Activated T-cell treated with anti-CD3 and anti-CD28 coated beads, Interleukin-2, amount 50 U/mL, for 72 hours (primary cell): ENCODE measurements at places on chromosomes 3 and 15. TPM values are rescaled to one million over a fixed set of nuclear protein-coding genes. Genes with fewer than 3 reads are reported as not detected.

Gene BOC
- total RNA-seq = 0.31 TPM

Gene HCN4
- not detected for total RNA-seq

Gene NAALADL2
- not detected for total RNA-seq

Gene FANCD2OS
- total RNA-seq = not detected

Gene ADAMTS7
- total RNA-seq = 1.5 TPM

Gene PFN2
- total RNA-seq = 3.2 TPM

Gene SMCO1
- not detected for total RNA-seq

Gene TMC3
- not detected for total RNA-seq

Gene BSN
- total RNA-seq = 0.17 TPM

Gene WNT5A
- 1.8 TPM for total RNA-seq

Gene ACOX2
- total RNA-seq = not detected

Gene MED12L
- total RNA-seq = 5.8 TPM

Gene UROC1
- total RNA-seq = not detected

GRCh38 chr3:60536420-60536819 is 714.8 kb downstream of the FHIT start:
- no peaks in the 10 kb centered on the region for H3K4me1 ChIP-seq
- no peak overlapping the region for H3K4me3 ChIP-seq
- H3K27ac ChIP-seq = no peak overlapping the region
- no peaks in the 10 kb centered on the region for H3K27me3 ChIP-seq
- H3K36me3 ChIP-seq = peaks cover 3% of the 10 kb centered on the region
- no peak for DNase-seq

GRCh38 chr3:194348354-194348753 is 2.8 kb downstream of the CPN2 start:
- H3K27me3 ChIP-seq = no peaks in the 10 kb centered on the region
- no peak overlapping the region for H3K4me3 ChIP-seq
- H3K27ac ChIP-seq = no peak overlapping the region
- H3K4me1 ChIP-seq = peaks cover 7% of the 10 kb centered on the region
- no peak for DNase-seq
- no peaks in the 10 kb centered on the region for H3K36me3 ChIP-seq

- H3K27me3 ChIP-seq = no peaks in the 10 kb centered on the region
- no peaks in the 10 kb centered on the region for H3K4me1 ChIP-seq
- H3K4me3 ChIP-seq = no peak overlapping the region
Observed at GRCh38 chr3:51311055-51311454, 74.0 kb upstream of the MANF start.

DNA sequence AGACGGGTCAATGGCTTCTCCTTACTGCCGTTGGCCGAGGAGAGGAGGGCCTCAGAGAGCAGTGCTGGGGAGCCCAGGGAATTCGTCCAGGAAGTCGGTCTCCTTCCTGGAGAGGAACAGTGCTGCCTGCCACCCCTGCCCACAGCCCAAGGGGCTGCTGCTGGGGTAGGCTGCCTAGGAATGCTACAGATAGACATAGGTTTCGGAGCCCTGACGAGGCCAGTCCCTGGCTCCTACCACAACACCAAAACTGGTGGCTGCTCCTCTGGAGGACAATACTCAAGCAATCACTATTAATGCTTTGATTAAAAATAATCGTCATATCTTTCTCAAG is 30.5 kb downstream of the ANP32A start:
- no peak for DNase-seq
- H3K36me3 ChIP-seq = peaks cover 11% of the 10 kb centered on the region
- H3K4me3 ChIP-seq = no peak overlapping the region
- peaks cover 77% of the 10 kb centered on the region for H3K4me1 ChIP-seq

- no peak for DNase-seq
- peaks cover 13% of the 10 kb centered on the region for H3K36me3 ChIP-seq
- H3K27me3 ChIP-seq = no peaks in the 10 kb centered on the region
- no peak overlapping the region for H3K4me3 ChIP-seq
- no peaks in the 10 kb centered on the region for H3K4me1 ChIP-seq
Observed at GRCh38 chr15:25703726-25704125, 159.4 kb downstream of the ATP10A start.

DNA sequence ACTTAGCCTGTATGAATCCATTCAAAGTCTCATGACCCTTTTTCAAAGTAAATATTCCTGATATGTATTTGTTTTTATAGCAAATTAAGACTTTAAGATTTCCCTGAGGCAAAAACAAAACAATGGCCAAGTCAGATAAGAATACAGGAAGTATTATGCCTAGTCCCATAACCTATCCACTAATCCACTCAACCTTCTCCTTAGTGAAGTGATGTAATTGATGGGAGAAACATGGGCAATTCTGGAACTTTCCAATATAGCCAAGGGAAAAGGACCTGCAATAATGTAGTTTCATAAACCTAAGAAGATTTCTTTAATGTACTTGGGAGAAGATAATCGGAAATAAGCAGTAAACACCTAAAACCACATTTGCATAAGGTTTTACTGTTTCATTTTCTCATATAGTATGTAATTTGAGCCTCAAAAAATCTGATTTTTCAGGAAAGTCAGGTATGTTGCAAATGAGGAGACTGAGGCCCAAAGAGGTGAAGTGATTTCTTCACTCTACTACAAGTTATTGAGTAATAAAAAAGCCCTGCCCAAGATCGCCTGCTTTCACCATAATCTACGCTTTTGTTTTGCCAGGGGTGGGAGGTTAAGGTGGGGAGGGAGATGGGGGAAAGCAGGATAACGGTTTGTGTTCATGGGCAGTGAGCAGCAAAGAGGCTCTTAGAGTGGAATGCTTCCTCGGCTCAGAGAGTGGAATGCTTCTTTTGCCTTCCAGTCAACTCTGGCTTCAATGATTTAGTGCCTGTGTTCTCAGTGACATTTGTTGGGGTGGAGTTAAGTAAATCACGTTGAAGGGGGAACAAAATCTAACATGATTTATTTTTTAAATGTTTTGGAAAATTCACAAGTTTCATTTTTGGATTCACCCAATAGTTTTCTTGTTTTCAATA is 95.0 kb upstream of the FNDC3B start:
- no peak overlapping the region for H3K27ac ChIP-seq
- no peak for DNase-seq
- H3K4me3 ChIP-seq = no peak overlapping the region
- peaks cover 23% of the 10 kb centered on the region for H3K27me3 ChIP-seq

GRCh38 chr15:36814708-36815107 is 235.3 kb downstream of the CDIN1 start:
- no peaks in the 10 kb centered on the region for H3K4me1 ChIP-seq
- no peaks in the 10 kb centered on the region for H3K27me3 ChIP-seq
- no peak overlapping the region for H3K4me3 ChIP-seq
- H3K27ac ChIP-seq = no peak overlapping the region
- DNase-seq = no peak
- no peaks in the 10 kb centered on the region for H3K36me3 ChIP-seq

DNA sequence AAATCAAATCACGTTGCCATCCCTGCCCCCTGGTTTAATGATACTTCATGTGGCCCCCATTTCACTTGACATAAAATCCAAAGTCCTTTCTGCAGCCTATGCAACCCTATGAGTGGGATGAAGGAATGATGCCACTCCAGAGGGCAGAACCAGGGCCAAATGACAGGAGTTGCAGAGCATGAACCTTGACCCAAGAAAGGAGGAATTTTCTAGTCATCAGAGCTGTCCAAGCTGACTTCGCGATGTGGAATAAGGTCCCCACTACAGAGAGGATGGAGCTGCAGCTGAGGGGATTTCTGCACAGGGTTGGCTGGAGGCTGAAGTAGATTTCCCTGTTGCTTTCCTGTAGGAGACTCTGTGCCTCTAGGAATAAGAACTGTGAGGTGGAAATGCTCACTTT is 15.8 kb upstream of the EPHB3 start:
- H3K36me3 ChIP-seq = no peaks in the 10 kb centered on the region
- DNase-seq = no peak
- H3K4me1 ChIP-seq = peaks cover 9% of the 10 kb centered on the region

DNA sequence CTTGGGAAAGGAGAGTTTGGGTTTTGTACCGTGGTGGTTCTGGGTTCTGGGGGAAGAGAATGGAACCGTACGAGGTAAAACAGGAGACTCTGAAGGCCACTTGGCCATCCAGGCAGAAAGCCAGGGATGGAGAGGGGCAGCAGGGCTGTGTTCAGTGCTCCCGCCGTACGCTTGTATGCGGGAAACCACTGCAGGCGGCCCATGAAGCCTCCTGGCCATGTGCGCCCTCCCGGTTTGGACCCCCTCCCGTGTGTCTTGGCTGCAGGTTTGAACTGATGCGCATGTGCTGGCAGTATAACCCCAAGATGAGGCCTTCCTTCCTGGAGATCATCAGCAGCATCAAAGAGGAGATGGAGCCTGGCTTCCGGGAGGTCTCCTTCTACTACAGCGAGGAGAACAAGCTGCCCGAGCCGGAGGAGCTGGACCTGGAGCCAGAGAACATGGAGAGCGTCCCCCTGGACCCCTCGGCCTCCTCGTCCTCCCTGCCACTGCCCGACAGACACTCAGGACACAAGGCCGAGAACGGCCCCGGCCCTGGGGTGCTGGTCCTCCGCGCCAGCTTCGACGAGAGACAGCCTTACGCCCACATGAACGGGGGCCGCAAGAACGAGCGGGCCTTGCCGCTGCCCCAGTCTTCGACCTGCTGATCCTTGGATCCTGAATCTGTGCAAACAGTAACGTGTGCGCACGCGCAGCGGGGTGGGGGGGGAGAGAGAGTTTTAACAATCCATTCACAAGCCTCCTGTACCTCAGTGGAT is 50.6 kb downstream of the PGPEP1L start:
- H3K4me1 ChIP-seq = peaks cover 17% of the 10 kb centered on the region
- DNase-seq = no peak
- no peak overlapping the region for H3K27ac ChIP-seq

DNA sequence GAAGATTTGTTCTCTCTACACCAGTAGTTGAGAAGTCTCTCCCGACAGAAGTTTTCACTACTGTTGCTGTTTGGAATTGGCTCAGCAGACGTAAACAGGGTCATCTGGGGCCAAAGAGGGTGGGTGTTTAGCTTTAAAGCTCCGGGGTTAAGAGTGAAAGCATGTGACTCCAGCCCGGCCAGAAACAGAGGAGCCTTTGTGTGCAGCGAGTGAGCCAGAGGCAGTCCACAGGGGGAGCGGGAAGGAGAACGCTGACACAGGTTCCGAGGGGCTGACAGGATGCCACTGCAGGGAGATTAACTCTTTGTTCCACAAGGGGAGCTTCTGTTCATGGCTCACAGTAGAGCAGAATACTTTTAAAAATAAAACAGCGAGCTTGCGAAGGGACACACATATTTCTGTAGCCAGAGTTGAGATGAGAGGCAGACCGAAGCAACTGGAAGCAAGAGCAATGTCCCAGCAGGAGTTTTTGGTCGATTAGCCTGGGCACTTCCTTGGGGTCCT is 26.9 kb downstream of the BMF start:
- H3K36me3 ChIP-seq = no peaks in the 10 kb centered on the region
- peaks cover 37% of the 10 kb centered on the region for H3K27me3 ChIP-seq
- H3K27ac ChIP-seq = no peak overlapping the region
- DNase-seq = no peak
- H3K4me3 ChIP-seq = peak overlapping the region; percentile 77

- peaks cover 1% of the 10 kb centered on the region for H3K36me3 ChIP-seq
- no peak for DNase-seq
- H3K27ac ChIP-seq = peak overlapping the region; percentile 46
Observed at GRCh38 chr3:136634821-136635220, 117.4 kb downstream of the STAG1 start.

GRCh38 chr15:40942337-40942854 is 10.9 kb upstream of the CHAC1 start:
- H3K27me3 ChIP-seq = no peaks in the 10 kb centered on the region
- peak overlapping the region; percentile 69 for H3K27ac ChIP-seq
- no peaks in the 10 kb centered on the region for H3K36me3 ChIP-seq
- no peak for DNase-seq
- H3K4me1 ChIP-seq = peaks cover 45% of the 10 kb centered on the region
